ENCODE measurements at places on chromosomes 16 and 17.
A peak's percentile ranks its signal among the peaks of the same experiment; 100 is the strongest.

DNA sequence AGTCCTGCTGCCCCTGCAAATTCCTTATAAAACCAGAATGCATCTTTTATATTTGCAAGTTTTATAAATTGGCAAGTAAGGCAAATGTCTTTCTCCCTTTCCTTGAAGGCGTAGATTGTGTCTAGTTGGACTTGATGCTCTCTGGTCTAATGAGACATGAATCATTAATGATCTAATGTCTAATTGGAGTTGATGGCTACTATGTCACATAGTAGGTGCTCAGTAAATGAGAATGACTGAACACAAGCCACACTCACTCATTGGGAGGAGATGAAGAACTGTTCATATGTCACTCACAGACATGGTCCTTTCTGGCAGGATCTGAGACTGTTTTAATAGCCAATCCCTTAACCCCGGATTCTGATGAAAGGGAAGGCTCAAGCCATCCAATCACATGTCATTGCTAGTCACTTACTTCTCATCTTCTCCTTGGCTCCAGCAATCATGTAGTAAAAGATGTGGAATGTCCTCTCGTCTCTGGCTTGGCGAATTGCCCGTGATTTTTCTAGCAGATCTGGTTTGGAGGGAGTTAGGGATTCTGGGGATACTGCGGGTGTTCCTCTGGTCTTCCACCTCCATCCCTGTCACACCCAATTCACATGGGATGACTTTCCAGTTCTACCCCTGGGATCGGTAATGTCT, 81.0 kb downstream of the MYH11 start:
- H3K36me3 ChIP-seq, result no peaks in the 10 kb centered on the region
- H3K27me3 ChIP-seq, result no peaks in the 10 kb centered on the region
- peak overlapping the region; percentile 9 for H3K27ac ChIP-seq
- DNase-seq, result peak; percentile 52

DNA sequence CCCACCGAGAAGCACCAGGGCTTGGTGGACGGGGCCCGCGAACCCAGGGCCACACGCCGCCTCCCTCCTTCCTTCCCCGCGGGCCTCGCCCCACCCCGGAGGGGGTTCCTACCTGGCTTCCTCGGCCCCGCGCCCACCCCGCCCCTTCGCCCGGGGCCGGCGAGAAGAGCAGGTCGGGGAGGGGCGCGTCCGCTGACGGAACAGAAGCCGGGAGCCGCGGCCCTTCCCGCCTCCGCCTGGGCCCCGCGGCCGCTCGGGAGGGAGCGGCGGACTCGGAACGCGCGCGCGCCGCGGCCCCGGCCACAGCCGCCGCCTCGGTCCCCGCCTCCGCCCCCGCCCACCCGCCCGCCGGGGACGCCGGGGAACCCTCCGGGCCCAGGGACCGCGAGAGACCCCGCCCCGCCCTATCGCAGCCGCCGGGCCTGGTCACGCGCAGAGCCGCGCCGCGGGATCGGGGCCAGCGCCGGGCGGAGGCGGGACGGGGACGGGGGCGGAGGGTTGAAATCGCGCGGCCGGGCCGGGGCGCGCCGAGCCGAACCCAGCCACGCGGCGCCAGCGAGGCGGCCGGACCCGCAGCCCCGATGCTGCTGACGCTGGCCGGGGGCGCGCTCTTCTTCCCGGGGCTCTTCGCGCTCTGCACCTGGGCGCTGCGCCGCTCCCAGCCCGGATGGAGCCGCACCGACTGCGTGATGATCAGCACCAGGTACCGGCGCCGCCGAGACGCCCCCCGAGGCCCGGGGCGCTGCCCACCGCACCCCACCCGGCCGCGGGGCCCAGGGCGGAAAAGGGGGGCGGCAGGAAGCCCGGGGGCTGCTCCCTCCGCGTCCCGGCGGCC, at the start of gene TLCD3A:
Gene TLCD3A (plus strand): TSS at position 530 of the 835 bp plus-strand sequence. CDS start 52 bp downstream, at position 582.
- no peaks in the 10 kb centered on the region for H3K36me3 ChIP-seq
- no peaks in the 10 kb centered on the region for H3K4me1 ChIP-seq
- DNase-seq, result peak; percentile 77
- no peaks in the 10 kb centered on the region for H3K27me3 ChIP-seq

DNA sequence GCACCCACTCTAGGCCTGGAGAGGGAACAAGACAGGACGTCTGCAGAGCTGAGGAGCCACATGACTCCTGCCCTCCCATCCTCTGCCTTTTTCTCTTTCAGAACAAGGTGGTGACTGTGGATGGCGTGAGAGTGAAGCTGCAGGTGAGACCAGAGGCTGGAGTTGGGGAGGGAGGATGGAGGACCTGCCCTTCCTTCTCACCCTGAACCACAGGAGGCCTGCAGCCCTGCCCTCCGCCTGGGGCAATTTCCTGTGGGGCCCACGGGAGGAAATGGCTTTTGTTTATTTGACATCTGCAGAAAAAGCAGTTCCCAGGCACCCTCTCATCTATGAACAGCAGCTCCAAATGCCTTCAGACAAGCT, 5.1 kb downstream of the RAB37 start:
- no peak for DNase-seq
- H3K27me3 ChIP-seq, result peaks cover 17% of the 10 kb centered on the region
- no peak overlapping the region for H3K4me3 ChIP-seq
- H3K4me1 ChIP-seq, result no peaks in the 10 kb centered on the region

GRCh38 chr17:50266384-50267073, 7.7 kb upstream of the TMEM92 start:
- no peaks in the 10 kb centered on the region for H3K36me3 ChIP-seq
- peak; percentile 86 for DNase-seq
- H3K4me1 ChIP-seq, result peaks cover 35% of the 10 kb centered on the region
- H3K27me3 ChIP-seq, result no peaks in the 10 kb centered on the region

DNA sequence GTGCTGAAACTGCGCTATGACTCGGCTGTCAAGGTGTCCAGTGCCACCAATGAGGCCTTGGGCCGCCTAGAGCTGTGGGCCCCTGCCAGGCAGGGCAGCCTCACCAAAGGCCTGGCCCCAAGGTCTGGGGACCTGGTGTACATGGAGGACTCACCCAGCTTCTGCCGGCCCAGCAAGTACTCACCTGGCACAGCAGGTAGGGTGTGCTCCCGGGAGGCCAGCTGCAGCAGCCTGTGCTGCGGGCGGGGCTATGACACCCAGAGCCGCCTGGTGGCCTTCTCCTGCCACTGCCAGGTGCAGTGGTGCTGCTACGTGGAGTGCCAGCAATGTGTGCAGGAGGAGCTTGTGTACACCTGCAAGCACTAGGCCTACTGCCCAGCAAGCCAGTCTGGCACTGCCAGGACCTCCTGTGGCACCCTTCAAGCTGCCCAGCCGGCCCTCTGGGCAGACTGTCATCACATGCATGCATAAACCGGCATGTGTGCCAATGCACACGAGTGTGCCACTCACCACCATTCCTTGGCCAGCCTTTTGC, 25.0 kb downstream of the WNT9B start:
- H3K27me3 ChIP-seq, result no peaks in the 10 kb centered on the region
- H3K36me3 ChIP-seq, result no peaks in the 10 kb centered on the region
- no peak overlapping the region for H3K4me3 ChIP-seq
- DNase-seq, result no peak

- H3K4me3 ChIP-seq, result no peak overlapping the region
- H3K27ac ChIP-seq, result no peak overlapping the region
Measured at GRCh38 chr16:27174798-27175197, 28.5 kb upstream of the KDM8 start.

- H3K27me3 ChIP-seq, result no peaks in the 10 kb centered on the region
- peak; percentile 86 for DNase-seq
- H3K4me3 ChIP-seq, result peak overlapping the region; percentile 3
Measured at GRCh38 chr17:50289991-50290702, 15.9 kb downstream of the TMEM92 start.

DNA sequence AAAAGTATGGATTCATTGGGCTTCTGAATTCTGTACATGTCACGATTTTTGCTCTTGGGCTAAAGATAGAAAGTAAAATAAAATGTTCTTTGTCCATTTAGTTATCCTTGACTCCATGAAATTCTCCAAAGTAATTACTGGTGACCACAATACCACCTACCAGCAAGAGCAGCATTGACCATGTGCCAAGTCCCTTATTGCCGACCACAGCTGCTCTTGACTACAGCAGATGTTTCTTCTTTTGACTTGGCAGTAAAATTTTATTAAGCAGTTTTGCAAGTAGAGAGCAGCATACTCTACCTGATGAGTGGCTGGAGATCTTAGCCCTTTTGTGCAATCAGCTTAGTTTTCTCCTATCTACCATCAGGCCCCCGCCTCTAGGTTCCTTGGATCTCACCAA, 152.2 kb upstream of the TBX2 start:
- H3K27ac ChIP-seq, result peak overlapping the region; percentile 81
- H3K36me3 ChIP-seq, result no peaks in the 10 kb centered on the region
- no peak for DNase-seq

- no peaks in the 10 kb centered on the region for H3K4me1 ChIP-seq
- no peaks in the 10 kb centered on the region for H3K27me3 ChIP-seq
- no peaks in the 10 kb centered on the region for H3K36me3 ChIP-seq
Measured at GRCh38 chr16:84916178-84916577, 95.2 kb downstream of the ZDHHC7 start.

DNA sequence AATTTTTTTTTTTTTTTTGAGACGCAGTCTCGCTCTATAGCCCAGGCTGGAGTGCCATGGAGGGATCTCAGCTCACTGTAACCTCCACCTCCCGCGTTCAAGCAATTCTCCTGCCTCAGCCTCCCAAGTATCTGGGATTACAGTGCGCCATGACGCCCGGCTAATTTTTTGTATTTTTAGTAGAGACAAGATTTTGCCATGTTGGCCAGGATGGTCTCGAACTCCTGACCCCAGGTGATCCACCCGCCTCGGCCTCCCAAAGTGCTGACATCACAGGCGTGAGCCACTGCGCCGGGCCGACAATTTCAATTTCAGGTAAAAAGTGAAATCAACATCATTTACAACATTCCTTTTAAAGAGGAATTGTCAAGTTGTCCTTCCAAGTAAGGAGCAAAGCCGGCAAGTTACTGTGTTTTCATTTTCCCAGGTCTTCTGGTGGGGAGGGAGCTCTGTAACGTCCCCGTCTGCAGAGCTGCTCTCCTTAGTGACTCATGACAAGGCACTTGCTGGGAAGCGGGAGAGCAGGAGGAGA, 873 bp downstream of the NPLOC4 start:
- H3K27me3 ChIP-seq, result no peaks in the 10 kb centered on the region
- DNase-seq, result no peak
- H3K4me3 ChIP-seq, result peak overlapping the region; percentile 77
- peak overlapping the region; percentile 81 for H3K27ac ChIP-seq

GRCh38 chr16:54946909-54947308, 16.2 kb downstream of the IRX5 start:
- no peaks in the 10 kb centered on the region for H3K36me3 ChIP-seq
- no peak overlapping the region for H3K4me3 ChIP-seq
- H3K27ac ChIP-seq, result no peak overlapping the region

DNA sequence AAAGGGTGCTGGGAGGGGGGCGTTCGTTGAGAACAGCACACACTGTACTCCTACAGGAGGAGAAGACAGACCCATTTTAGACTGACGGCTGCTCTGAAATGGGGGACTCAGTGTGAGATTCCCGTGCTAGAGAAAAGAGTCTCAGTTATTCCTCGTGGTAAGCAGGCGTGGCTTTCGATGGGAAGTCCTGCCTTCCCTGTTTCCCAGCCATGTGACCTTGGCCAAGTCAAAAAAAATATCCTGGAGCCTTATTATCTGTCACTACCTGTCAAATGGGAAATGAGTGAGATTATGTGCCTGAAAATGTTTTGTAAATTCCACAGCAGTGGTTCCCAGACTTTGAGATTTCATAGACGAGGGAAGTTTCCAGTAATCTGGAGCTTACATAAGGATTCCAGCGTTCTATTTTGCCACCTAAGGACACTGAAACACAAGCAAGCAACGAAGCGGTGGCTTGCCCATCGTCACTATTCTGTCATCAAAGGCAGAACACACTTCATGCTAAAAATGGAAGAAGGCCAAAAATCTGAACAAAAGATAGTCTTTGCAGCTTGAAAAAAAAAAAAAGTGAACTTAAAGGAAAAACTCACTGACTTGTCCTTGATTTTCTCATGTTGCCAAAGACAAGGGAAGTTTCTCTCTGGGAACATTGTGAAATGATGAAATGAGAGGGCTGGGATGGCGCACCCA, 253.4 kb upstream of the RPL38 start:
- H3K36me3 ChIP-seq, result no peaks in the 10 kb centered on the region
- H3K4me3 ChIP-seq, result no peak overlapping the region
- H3K4me1 ChIP-seq, result no peaks in the 10 kb centered on the region
- H3K27me3 ChIP-seq, result no peaks in the 10 kb centered on the region

DNA sequence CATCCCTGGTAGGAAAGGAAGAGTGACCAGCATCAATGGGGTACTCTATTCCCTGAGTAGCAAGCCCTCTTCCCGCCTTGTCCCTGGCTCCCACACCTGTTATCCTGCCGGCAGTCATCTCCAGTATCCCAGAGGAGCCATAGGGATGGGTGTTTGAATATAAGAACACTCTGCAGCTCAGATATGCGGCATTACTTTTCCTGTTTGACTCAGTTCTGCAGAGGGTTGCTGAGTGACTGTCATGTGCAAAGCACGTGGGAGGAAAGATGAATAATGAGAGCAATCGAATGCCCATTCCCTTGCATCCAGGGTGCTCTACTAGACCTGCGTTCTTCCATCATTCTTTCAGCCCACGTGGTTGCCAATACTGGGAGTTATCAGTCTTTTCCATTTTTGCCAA, 115.1 kb downstream of the PRKCB start:
- no peaks in the 10 kb centered on the region for H3K36me3 ChIP-seq
- no peak for DNase-seq
- no peaks in the 10 kb centered on the region for H3K27me3 ChIP-seq
- H3K4me3 ChIP-seq, result no peak overlapping the region
- no peaks in the 10 kb centered on the region for H3K4me1 ChIP-seq
- H3K27ac ChIP-seq, result no peak overlapping the region

DNA sequence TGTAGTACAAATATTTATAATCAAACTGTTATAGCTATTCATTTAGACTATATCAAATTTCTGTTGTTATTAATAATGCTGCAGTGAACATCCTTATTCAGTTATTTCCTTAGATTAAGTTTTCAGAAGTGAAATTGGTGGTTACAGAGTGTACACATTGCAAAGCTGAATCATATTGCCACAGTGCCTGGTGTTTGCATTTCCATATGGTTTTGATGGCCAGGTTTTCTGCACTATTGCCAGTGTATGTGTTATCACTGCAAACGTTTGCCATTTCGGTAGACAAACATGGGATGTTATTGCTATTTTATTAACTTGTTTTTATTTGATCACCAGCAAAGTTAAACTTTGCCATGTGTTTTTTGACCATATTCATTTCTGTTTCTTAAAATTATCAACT, 259.4 kb downstream of the CDH13 start:
- no peak overlapping the region for H3K4me3 ChIP-seq
- no peak for DNase-seq
- no peak overlapping the region for H3K27ac ChIP-seq
- H3K27me3 ChIP-seq, result no peaks in the 10 kb centered on the region
- no peaks in the 10 kb centered on the region for H3K4me1 ChIP-seq

- H3K27ac ChIP-seq, result no peak overlapping the region
- no peaks in the 10 kb centered on the region for H3K36me3 ChIP-seq
- no peak overlapping the region for H3K4me3 ChIP-seq
- H3K27me3 ChIP-seq, result no peaks in the 10 kb centered on the region
- no peaks in the 10 kb centered on the region for H3K4me1 ChIP-seq
Measured at GRCh38 chr16:27962197-27962596, 101.3 kb downstream of the GSG1L start.

Measured in uterus (tissue), 4 donors.